Naive thymus-derived CD8-positive, alpha-beta T cell (primary cell): ENCODE measurements at places on chromosomes 2 and 18.

DNA sequence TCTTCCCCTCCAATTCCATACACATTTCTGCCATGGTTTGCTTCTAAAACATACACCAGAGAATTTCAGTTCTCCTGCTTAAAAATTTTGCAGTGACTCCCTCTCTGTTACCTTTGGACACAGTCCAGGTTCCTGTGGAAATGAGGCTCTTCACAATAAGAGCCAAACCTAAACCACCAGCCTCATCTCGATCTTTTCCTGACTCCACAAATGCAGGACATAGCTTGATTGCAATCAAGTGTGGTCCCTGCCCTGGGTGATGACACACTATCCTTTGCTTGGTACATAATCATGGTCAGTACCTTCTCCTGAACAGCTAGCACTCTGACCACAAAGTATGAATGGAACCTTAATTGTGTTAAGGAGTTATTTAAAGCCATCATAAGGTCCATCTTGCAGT is 134.9 kb upstream of the CHAC2 start:
- no peak for DNase-seq

- no peak for DNase-seq
Observed at GRCh38 chr18:12306752-12307700, 1.0 kb upstream of the TUBB6 start.

GRCh38 chr2:156242874-156243273 is 89.6 kb downstream of the NR4A2 start:
- DNase-seq: no peak

DNA sequence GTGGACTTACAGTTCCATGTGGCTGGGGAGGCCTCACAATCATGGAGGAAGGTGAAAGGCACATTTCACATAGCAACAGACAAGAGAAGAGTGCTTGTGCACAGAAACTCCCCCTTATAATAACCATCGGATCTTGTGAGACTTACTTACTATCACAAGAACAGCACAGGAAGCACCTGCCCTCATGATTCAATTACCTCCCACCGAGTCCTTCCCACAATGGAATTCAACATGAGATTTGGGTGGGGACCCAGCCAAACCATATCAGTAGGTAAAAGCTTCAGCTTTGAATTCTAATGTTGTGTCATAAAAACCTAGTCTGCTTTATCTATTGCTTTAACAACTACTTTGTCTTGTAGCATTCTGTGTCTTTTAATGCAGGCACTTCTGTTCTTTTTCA is 140.4 kb upstream of the PIK3C3 start:
- DNase-seq: no peak

- no peak for DNase-seq
Observed at GRCh38 chr18:69978732-69979715, 31.4 kb upstream of the CD226 start.
